ENCODE measurements at places on chromosomes 3 and 15. TPM values are rescaled to one million over a fixed set of nuclear protein-coding genes. Genes with fewer than 3 reads are reported as not detected.

DNA sequence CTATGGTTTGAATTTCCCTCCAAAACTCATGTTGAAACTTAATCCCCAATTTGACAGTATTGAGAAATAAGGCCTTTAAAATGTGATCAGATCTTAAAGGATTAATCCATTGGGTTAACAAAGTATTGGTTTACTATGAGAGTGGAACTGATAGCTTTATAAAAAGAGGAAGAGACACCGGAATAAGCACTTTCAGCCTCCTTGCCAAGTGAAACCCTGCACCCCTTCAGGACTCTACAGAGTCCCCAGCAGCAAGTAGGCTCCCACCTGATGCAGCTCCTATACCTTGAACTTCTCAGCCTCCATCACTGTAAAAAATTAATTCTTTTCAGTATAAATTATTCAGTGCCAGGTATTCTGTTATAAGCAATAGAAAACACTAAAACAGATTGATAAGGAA is 348.3 kb downstream of the CGGBP1 start:
- no peaks in the 10 kb centered on the region for H3K4me1 ChIP-seq
- H3K27ac ChIP-seq = no peak overlapping the region
- no peak for DNase-seq
- no peaks in the 10 kb centered on the region for H3K36me3 ChIP-seq

- H3K27ac ChIP-seq = no peak overlapping the region
- no peaks in the 10 kb centered on the region for H3K36me3 ChIP-seq
- no peak for DNase-seq
- H3K27me3 ChIP-seq = no peaks in the 10 kb centered on the region
- no peaks in the 10 kb centered on the region for H3K4me1 ChIP-seq
Observed at GRCh38 chr3:180283251-180283650, 246.5 kb upstream of the PEX5L start.

DNA sequence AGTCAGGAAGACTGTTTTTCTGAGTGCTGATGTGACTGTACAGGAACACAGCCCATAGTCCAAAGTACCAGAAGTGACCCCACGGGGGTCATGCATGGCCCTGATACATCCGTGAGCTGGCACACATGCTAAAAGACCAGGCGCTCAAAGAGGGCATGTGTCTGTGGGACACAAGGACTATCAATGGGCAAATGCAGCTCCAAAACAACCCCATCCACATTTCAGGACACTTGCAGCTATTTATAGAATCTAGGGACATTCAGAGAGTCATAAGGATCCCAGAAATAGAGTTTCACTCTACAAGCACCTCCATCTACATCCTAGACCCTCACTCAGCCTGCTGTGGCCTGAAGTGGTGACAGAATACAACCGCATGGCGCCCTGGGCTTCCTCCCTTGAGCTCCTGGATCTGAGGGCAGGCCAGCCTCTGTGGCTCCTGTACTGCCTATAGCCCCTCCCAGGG is 17.0 kb downstream of the SLC25A20 start:
- DNase-seq = no peak
- H3K27me3 ChIP-seq = no peaks in the 10 kb centered on the region
- H3K4me1 ChIP-seq = no peaks in the 10 kb centered on the region

DNA sequence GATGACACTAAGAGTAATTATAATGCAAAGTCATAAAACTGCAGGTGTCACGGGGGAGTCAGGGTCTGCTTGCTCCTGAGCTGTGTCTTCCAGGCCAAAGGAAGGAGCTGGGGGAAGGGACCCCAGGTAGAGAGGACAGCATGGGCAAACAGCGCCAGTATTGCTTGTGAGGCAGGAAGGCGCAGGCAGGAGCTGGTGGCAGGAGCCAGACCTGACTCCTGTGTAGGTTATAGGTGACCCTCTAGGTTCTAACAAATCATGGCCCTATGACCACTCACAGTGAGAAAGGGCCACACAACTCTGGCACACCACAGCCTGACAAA is 1.9 kb downstream of the CISH start:
- no peak for DNase-seq
- no peaks in the 10 kb centered on the region for H3K27me3 ChIP-seq
- H3K4me1 ChIP-seq = peaks cover 55% of the 10 kb centered on the region

- no peak for DNase-seq
- no peaks in the 10 kb centered on the region for H3K27me3 ChIP-seq
- peak overlapping the region; percentile 41 for H3K27ac ChIP-seq
- H3K36me3 ChIP-seq = no peaks in the 10 kb centered on the region
- no peak overlapping the region for H3K4me3 ChIP-seq
- peaks cover 94% of the 10 kb centered on the region for H3K4me1 ChIP-seq
Observed at GRCh38 chr3:188341501-188341900, 187.5 kb downstream of the LPP start.

DNA sequence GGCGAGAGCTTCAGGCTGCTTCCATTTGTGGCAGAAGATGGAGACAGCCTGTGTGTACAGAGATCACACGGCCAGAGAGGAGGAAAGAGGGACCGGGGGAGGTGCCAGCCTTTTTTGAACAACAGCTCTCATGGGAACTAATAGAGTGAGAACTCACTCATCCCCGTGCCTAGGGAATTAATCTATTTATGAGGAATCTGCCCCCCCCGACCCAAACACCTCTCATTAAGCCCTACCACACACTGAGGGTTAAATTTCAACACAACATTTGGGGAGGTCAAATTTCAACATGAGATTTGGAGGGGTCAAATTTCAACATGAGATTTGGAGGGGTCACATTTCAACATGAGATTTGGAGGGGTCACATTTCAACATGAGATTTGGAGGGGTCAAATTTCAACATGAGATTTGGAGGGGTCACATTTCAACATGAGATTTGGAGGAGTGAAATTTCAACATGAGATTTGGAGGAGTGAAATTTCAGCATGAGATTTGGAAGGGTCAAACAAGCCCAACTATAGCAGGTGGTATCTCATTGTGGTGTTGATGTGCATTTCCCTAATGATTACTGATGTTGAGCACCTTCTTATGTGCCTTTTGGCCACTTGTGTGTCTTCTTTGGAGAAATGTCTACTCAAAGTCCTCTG is 20.6 kb upstream of the RFTN1 start:
- H3K27ac ChIP-seq = no peak overlapping the region
- no peak overlapping the region for H3K4me3 ChIP-seq
- no peak for DNase-seq
- H3K27me3 ChIP-seq = no peaks in the 10 kb centered on the region
- no peaks in the 10 kb centered on the region for H3K4me1 ChIP-seq
- no peaks in the 10 kb centered on the region for H3K36me3 ChIP-seq

- no peak for DNase-seq
- no peak overlapping the region for H3K27ac ChIP-seq
- H3K36me3 ChIP-seq = no peaks in the 10 kb centered on the region
Observed at GRCh38 chr15:94856267-94856854, 625.0 kb downstream of the MCTP2 start.

DNA sequence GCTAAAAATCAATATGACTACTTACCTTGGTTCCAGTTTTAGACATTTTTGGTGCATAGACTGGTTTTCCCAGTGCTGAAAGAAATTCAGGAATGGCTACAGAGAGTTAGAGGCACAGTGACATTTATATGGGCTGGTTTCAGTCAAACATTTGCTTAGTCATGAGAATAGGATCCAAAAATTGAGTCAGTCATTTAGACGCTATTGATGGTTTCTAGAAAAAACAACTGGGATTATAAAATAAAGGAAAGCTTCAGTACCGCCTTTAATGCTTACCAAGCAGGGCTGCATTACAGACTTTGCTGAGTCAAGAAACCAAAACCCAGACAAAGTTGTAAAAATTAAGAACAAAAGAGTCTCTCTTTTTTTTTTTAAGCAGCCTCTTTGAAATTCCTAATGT is at the start of gene CRYGS:
Gene CRYGS, minus strand, starts transcription at position 100 of the 400 bp plus-strand sequence. Its CDS starts 54 bp downstream, at position 46.
- H3K27me3 ChIP-seq = no peaks in the 10 kb centered on the region
- H3K36me3 ChIP-seq = peaks cover 37% of the 10 kb centered on the region
- H3K4me1 ChIP-seq = no peaks in the 10 kb centered on the region
- no peak within 1 kb of the TSS for H3K4me3 ChIP-seq
- no peak for DNase-seq
- no peak within 1 kb of the TSS for H3K27ac ChIP-seq

Gene WDR49
- 6.5 TPM for total RNA-seq

Gene TXNRD3
- total RNA-seq = 23.7 TPM

Gene CD80
- 0.26 TPM for total RNA-seq

Gene ANKUB1
- not detected for total RNA-seq

Gene KIF9
- 6.8 TPM for total RNA-seq

Gene FEZF2
- total RNA-seq = not detected

Gene FAM3D
- total RNA-seq = not detected

Gene PATL2
- 0.50 TPM for total RNA-seq
